ENCODE measurements at places on chromosomes 5 and 9. TPM values are rescaled to one million over a fixed set of nuclear protein-coding genes. Genes with fewer than 3 reads are reported as not detected.

DNA sequence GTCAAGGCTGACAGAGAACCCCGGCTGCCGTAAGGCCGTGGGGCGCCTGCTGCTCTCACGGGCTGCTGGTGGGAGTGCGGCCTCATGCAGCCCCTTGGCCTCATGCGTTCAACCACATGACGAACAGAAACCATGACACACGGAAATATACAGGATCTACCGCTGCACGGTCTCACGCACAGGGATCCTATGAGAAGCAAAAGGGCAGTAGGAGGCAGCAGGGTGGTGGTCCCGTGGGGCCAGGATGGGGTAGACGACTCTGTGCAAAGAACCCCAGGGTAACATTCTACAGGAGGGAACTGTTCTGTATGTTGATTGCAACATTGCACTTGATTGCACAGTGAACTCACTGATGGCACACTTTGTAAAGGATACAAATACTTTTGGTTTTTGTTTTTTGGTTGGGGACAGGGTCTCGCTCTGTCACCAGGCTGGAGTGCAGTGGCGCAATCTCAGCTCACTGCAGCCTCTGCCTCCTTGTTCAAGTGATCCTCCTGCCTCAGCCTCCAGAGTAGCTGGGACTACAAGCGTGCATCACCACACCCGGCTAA lies 51.6 kb downstream of the NACC2 start:
- no peak for DNase-seq

DNA sequence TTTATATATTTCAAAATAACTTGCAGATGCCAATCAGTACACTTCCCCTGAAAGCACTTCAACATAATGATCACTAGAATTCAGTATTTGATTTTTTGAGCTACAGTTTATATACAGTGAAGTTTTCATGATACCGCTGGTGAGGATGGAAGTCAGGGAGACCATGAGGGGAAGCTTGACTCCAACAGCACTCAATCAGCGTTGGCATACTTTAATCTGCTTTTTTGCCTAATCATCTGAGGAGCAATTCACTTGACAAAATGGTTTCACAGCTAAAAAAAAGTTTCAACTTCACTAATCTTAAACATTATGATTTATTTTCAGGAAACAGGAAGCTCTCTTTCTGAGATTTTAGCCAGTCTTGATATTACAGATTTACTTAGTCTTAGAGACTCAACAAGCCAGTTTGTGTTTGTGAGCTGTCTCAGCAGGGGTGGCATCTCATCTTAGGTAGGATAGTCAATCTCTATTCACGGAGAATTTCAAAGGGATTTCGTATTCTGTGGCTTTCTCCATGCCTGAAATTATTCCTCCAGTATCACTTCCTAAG lies 111.4 kb upstream of the ARRDC3 start:
- no peak for DNase-seq

DNA sequence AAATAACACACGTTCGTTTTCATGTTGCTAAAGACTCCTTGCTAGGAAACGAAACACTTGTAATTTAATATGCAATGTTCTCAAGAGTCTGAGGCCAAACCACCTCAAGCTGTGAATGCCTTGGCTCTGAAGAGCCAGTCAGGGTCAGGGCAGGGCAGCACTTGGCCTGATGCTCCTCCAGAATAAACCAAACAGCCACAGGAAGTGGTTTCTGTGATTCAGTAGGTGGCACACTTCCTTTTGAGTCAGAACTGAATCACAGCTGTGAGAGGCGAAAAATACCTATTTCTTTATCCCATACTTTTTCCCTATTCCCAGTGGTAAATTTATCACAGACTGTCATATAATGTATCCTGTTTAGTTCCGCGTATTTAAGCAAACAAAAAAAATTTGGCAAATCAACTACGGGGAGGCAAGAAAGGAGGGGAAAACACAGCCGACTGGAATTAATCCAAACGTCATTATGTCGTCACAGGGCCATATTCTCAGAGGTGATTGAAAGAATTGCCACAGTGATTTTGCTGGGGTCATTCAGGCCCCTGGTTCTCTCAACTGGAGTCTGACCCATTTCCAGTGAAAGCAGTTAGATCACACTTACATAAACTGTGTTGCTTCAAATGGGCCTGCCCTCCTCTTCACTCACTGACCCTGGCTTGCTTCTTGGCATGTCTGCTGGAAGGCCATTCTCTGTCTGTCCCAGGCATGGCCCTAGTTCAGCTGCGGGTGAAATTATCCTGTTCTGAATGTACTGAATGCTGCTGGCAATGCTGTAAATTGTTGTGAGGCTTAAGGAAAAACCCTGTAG lies 71.2 kb downstream of the ARRDC3 start:
- peak; percentile 99 for DNase-seq

GRCh38 chr5:126354858-126355731 lies 68.1 kb upstream of the GRAMD2B start:
- DNase-seq = no peak

GRCh38 chr9:131095666-131096268 lies 564 bp upstream of the AIF1L start:
- DNase-seq = no peak

DNA sequence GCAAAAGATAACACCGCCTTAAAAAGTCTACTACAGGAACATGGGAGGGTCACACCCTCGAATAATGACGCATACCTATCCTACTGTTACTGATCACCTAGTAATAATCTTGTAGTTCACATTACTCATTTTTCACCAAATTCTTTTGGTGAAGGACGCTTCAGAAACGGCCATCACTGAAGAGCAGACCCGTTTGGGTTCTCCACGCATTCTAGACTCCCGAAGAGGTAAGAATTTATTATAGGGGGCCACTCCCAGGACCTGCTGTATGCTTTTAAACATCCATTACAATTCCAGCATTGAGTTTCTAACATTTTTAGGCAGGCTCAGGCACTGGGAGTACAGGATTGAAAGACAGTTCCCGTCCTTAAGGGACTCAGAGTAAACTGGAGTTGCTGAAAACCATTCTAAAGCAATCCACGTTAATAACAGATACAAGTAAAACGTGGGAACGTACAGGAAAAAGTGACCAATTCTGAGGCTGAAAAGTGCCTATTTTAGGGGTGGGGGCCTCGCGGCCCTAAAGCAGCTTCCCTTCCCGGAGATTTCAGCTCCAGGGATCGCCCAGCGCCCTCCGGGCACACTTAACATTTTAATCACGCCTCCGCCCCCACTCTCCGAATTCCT lies at the start of gene FER:
Gene FER (plus strand): TSS at position 124 of the 627 bp plus-strand sequence. CDS start 50,286 bp downstream, outside the sequence.
- DNase-seq = peak; percentile 79

DNA sequence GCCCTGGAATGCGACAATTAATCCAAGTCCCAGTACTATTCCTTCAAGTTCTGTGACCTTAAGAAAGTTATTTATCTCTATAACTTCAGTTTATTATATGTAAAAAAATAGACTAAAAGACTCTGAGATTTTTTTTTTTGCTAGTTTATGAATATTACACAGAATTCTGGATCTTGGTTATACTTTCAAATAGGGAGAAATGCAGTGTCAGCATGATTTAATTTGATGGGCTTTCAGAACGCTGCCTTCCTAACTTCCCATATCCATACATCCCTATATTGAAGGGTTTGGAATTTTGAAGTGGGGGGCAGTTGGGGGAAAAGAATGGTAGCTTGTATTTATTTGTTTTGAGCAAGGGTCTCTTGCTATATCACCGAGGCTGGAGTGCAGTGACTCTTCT lies 98.4 kb upstream of the MEGF10 start:
- DNase-seq = no peak

DNA sequence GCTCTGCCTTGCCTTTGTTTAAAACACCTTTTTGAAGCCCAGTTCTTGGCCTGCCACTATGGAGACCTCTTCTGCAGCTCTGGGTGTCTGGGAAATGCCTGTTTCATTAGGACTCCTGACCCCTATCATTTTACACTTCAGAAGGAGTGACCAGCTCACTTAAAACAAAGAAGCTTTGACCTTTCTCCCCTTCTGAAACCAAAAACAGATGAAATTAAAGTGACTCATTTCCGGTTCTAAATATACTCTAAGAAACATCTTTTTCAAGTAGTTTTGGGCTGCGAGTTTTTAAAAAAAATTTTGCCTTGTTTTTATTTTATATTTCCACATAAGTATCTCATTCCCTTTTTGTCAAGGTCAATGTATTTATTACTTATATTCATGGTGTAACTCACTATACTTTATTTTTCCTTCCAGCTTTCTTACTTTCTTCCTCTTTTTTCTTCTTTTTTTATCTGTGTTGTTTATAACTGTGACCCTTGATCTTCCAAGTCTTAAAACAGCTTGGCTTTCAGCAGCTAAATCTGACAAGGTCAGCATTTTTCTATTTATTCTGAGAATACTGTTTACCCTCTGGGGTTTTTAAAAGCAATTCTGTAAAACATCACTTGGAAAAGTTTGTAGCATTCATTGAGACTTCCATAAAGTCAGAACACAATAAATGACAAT lies 672.9 kb downstream of the NR2F1-AS1 start:
- peak; percentile 75 for DNase-seq

GRCh38 chr5:9335754-9336495 lies 209.9 kb downstream of the SEMA5A start:
- no peak for DNase-seq

GRCh38 chr5:39519566-39520231 lies 94.9 kb upstream of the DAB2 start:
- DNase-seq = peak; percentile 73

DNA sequence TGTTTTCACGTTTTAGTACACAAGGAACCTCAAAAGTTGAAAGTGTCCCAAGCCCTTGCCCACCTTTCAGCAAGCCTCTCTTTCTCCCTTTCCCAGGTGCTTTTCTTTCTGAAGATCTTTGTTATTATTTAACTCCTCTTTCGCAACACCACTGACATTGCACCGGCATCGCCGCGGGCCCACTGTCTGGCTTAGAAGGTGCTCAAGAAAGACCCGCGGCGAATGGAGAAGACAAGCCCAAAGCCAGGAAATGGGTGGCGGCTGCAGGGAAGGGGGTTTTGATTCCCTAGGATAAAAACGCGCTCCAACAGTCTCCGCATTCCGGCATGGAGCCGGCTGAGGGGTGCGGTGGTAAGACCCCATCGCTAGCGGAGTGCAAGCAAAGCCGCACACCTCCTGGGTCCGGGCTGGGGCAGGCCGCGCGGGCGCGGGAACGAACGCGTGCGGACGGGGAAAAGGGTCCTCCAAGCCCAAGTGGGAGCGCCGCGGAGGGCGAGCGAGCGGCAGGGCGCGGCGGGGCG lies 404 bp upstream of the AFAP1L1 start:
- no peak for DNase-seq

DNA sequence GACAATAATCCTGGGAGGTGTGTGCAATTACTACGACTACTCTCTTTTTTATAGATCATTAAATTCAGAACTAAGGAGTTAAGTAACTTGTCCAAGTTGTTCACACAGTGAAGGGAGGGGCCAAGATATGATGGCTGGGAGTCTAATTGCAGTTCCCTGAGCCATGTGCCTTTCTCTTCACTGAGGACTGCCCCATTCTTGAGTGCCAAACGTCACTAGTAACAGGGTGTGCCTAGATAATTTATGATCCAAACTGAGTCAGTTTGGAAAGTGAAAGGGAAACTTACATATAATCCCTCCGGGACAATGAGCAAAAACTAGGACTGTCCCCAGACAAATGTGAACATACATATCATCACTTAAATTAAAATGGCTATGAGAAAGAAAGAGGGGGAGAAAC lies 20.2 kb downstream of the IL7R start:
- DNase-seq = no peak

ORM2 gene
- total RNA-seq = not detected

PLCXD3 gene
- total RNA-seq = under 0.01 TPM

FKTN gene
- total RNA-seq = 23.9 TPM

SYNPO gene
- 3.0 TPM for total RNA-seq

SPINK6 gene
- total RNA-seq = not detected

PHF24 gene
- total RNA-seq = not detected
